Stimulated activated CD4-positive, alpha-beta T cell treated with anti-CD3 and anti-CD28 coated beads, Interleukin-1b, Interleukin-23, amount 100 ng/mL, for 48 hours (primary cell): ENCODE measurements at places on chromosomes 16 and 17.

GRCh38 chr16:57981636-57982035 lies 10.7 kb upstream of the CNGB1 start:
- DNase-seq = no peak

DNA sequence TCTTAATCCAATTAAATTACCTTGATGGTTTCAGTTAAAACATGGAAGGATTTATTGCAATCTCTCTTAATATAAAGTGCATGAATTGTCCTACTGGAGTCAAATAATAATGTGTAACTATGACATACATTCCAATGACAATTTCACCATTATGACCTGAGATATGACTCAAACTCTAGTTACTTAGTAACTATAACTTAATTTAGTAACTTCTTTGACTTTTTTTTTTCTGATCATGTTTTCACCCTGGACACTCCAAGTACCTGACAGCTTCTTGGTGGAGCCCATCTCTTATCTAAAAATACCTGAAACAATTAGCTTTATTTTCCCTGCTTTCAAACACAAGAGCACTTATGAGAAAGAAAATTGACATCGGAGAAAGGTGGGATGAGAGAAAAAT lies 123.7 kb downstream of the STX8 start:
- no peak for DNase-seq

DNA sequence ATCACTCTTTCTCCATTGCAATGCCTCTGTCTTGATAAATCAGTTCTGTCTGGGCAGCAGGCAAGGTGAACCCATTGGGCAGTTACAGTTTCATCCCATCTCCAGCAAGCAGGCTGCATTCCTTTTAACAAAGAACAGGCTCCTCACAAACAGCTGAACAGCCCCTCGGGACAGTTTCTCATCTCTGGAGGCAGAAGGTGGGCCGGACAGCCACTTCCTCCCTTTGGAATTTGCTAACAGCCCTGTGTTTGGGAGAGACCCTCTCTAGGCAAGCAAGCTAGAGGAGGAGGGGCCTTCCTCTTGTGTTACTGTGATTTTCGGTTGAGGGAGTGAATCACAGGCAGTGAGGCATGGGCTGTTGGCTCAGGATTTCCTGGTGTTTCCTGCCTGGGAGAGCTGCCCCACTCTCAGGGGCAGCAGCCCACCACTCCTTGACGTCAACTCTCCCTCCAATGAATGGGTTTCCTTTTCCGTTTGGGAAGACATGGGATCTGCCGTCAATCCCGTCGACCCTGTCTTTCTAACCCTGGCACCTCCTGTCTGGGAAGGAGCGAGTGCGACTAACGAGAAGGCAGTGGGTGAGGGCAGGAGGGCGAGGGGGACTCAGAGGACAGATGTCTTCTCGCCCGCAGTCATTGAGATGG lies 3.7 kb upstream of the PGS1 start:
- no peak for DNase-seq

- DNase-seq = no peak
Observed at GRCh38 chr17:1796800-1797199, 32.9 kb downstream of the SMYD4 start.

- DNase-seq = no peak
Observed at GRCh38 chr17:76710863-76711611, at the start of gene MXRA7. Gene MXRA7, minus strand, starts transcription at chr17:76710965. Its CDS starts 19 bp downstream, at chr17:76710946.

GRCh38 chr16:23026784-23027362 lies 122.4 kb downstream of the USP31 start:
- DNase-seq = no peak

DNA sequence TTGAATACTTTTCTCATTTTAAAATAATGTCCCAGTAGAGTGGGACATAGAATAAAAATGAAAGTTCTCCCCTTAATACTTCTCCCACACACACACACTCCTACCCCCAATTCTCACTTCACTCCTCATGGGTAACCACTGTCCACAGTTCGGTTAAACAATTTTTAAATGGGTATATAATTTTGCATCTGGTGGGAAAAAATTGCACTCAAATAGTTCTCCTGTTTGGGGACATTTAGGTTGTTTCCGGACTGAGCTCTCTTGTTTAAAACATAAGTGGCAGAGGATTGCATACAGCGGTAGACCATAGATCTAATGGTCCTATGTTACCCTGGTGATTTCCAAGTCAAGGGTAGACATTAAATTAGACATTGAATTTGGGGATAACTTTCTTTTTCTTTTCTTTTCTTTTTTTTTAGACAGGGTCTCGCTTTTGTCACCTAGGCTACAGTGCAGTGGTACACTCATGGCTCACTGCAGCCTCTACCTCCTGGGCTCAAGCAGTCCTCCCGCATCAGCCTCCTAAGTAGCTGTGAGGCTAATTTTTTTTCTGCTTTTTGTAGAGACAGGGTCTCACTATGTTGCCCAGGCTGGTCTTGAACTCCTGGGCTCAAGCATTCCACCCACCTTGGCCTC lies 138.3 kb downstream of the SOCS1 start:
- no peak for DNase-seq

DNA sequence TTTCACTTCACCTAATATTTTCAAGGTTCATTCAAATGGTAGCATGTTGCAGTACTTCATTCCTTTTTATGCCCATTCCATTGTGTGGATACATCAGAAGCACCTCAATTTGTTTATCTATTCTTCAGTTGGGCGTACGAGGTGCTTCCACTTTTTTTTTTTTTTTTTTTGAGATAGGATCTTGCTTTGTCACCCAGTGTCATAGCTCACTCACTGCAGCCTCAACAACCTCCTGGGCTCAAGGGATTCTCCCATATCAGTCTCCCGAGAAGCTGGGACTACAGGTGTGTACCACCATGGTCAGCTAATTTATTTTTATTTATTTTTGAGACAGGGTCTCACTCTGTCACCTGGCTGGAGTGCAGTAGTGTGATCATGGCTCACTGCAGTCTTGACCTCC lies 22.5 kb upstream of the SPNS3 start:
- DNase-seq = no peak

GRCh38 chr16:84678541-84678940 lies 21.3 kb upstream of the USP10 start:
- no peak for DNase-seq

- DNase-seq = no peak
Observed at GRCh38 chr17:57982452-57983170, 5.4 kb downstream of the VEZF1 start.

- no peak for DNase-seq
Observed at GRCh38 chr16:74511961-74512360, 90.7 kb upstream of the CLEC18B start.

GRCh38 chr17:8357910-8358309 lies 18.3 kb downstream of the ODF4 start:
- no peak for DNase-seq

DNA sequence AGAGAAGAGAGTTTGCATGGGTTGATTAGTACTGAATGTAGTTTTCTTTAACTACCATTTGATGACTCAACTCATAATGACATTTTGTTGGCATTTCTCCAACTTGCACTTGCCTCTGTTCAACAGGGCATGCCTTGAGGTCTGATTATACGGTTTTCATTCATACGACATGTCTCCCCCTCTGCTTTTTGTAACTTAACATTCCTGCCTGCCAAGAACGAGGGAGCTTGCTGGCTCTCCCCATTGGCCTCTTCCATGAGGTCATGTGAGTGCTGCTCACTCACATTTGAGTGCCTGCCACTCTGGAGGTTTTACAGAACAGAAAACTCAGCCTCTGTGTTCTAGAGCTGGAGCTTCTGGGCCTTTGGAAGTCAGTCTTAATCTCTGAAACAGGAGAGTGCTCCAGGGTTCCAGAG lies 19.7 kb downstream of the MAP2K6 start:
- DNase-seq = no peak

DNA sequence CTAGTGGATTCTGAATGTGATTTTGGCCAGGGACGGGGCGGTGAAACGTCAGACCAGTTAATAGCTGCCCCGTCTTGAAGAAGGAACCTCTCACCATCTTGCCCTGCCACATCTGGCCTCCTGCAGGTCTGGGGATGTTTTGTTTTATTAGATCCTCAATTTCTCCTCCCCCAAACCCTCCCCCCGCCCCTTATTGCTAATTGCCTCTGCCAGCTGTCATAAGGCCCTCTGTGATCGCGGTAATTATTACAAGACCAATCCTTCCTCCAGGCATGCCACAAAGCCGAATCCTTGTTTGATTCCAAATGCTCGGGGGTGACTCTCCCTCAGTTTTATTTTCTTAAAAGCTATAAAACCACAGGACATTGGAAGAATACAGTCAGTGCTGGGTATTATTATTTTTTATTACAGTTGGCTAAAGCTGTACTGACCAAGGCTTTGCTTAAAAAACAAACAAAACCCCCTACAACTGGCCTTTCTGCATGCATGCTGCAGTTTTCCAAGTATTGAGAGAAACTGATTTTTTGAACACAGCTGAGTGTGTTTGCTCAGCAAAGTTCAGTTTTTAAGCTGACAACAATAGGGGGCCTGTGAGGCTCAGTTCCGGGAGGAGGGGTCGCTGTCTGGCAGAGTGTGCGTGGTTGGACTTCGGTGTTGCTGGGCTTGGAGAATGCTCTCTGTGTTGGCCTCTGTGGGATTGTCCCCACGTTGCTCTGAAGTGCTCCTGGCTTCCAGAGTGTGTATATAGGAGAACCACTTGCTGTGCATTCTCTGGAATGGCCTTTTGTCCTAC lies 1.7 kb downstream of the KSR1 start:
- DNase-seq = no peak

DNA sequence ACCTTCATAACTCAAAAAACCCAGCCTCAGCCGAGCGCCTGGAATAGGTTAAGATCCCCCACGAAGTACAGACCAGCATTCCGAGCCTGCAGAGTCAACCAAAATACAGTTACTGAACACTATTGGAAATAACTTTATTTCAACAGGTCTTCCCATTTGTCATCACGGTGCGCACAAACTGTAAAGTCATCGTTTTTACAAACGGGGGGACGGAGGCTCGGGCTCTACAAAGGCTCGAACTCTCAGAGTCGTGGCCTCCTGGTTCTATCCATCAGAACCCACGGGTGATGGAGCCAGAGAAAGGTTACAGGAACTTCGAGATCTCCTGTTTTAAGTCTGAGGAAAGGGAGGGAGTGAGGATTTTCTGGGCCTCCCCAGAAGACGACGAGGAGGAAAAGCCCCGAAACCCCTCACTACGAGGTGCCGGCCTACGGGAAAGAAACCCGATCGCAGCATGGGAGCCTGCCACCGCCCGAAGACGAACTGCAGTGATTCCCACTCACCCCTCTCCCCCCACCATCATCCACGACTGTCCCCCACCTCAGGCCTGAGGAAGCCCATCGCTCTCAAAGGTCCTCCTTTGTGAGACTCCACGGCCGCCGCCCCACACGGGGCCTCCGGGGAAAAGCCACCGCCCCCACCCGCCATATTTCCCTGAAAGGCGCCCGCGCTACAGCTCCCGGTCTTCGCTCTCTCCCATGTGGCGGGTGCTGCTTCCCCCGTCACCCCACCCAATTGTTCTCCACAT lies 917 bp downstream of the YWHAE start:
- peak; percentile 58 for DNase-seq

DNA sequence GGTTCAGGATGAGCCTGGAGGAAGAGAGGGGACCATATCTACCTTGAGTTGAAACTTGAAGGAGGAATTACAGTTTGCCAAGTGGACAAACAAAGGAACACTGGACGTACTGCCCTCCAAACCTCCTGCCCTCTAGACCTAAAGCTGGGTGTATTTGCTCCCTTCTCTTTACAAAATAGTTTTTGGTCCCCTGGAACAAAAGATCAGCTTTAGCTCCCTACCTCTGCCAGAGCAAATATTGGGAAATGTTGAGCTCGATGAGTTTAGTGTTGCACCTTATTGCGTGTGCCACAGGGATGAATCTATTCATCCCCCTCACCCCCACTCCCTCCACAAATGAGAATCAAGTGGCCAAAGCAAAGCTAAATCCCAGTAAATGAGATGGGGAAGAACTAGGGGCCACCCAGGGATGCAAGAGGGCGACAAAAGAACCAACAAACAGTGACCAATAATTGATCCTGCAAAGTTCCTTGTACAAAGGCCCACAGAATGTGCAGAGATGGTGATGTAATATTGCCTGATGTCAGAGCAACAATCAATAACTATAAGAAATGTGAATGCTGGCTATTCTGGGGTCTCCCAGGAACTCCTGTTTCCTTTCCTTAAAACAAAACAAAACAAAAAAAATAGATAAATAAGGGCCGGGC lies 17.2 kb upstream of the TAT start:
- DNase-seq = no peak

DNA sequence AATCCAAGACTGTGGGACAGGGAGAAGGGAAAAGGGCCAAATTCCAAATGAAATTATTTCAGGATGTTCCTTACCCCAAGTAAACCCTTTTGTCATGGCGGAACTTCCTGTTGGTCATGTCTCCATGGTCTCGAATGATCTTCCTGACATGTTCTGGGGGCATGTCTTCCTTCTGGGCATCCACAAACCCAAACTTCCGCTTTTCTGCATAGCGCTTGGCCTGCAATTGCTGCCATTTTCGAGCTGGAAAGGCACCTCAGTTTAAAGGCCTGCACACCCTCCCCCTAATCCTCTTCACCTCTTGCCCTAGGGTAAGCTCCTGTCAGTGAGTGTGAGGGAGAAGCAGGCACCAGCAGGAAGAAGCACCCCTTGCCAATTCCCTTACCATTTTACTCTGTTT lies 1.2 kb downstream of the PRPF8 start:
- DNase-seq = no peak

GRCh38 chr17:61967729-61968128 lies 39.9 kb upstream of the INTS2 start:
- no peak for DNase-seq

DNA sequence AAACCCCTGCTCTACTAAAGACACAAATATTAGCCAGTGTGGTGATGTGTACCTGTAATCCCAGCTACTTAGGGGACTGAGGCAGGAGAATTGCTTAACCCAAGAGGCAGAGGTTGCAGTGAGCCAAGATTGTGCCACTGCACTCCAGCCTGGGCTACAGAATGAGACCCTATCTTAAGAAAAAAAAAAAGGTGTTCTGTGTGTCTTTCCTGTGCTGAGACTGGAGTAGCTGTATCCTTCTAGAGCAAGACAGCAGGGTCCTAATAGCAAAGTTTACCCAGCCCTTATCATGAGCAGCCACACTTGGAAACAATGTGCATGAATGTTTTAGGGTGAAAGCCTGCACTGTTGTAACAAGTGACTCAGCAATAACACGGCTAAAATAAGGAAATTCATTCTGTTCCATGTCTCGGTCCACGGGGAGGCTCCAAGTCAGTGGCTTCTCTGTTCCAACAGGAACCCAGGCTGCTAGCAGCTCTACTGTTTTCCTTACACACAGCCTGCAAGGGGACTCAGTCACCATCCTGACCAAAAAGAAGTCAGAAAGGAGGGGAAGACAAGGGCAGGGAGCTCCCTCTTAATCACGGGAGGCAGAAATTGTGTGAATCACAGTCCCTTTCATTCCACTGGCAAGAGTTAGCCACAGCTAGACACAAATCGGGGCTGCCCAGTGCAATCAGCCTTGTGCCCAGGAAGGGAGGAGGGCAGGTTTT lies 7.1 kb upstream of the SLC5A11 start:
- DNase-seq = no peak

GRCh38 chr17:4898927-4899326 lies 409 bp upstream of the C17orf107 start:
- DNase-seq = no peak
